Hematopoietic multipotent progenitor cell (in vitro differentiated cells): ENCODE measurements at places on chromosomes 1 and 21.

DNA sequence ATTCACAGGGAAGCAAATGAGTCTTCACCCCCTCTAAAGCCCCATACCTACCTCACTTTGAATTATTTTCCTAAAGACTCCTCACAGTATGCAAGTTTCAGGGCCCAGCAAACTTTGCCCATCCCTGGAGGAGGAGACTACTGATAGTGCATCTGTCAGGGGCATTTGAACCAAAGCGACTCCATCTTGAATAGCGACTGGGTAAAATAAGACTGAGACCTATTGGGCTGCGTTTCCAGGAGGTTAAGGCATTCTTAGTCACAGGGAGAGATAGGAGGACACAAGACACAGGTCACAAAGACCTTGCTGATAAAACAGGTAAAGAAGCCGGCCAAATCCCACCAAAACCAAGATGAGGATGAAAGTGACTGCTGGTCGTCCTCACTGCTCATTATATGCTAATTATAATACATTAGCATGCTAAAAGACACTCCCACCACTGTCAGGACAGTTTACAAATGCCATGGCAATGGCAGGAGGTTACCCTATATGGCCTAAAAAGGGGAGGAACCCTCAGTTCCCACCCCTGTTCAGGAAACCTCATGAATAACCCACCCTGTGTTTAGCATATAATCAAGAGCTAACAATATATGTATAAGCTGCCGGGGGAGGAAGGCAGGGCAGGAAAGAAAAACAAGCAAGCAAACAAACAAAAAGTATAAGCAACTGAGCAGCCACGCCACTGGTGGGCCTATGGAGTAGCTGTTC lies 3.3 kb upstream of the PKNOX1 start:
- no peak for DNase-seq

DNA sequence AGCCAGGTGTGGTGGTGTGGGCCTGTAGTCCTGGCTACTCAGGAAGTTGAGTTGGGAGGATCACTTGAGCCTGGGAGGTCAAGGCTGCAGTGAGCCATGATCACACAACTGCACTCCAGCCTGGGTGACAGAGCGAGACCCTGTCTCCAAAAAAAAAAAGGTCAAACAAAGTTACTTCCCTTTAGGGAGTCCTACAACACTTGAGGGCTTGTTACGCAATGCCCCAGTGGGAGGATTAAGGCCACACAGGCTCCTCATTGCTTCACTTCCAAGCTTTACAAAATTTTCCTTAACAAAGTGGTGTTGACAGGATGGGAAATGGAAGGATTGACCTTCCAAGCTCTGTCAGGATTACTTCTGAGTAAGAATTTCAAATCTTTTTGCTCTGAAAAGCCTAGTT lies 6.2 kb upstream of the EXTL1 start:
- DNase-seq: peak; percentile 26

DNA sequence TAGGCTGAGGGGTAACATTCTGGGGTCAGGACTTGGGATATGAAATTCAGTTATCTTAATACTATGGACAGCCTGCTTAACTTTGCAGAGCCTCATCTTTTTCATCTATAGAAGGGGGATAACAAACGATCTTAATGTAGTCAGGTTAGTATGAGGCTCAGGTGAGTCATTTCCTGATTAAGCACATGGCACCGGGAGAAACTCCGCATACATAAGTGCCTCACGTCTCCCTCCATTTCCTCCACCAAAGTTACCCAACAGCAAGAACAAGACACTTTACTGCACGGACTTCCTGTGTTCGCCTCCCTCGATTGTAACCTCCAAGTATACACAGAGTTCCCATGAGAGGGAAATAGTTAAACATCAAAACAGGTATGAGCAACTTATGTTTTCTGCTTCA lies 112.7 kb upstream of the COA6 start:
- peak; percentile 1 for DNase-seq

GRCh38 chr1:1431845-1432273 lies 3.6 kb upstream of the VWA1 start:
- DNase-seq: no peak

GRCh38 chr1:209076688-209077087 lies 506.8 kb upstream of the CAMK1G start:
- no peak for DNase-seq

DNA sequence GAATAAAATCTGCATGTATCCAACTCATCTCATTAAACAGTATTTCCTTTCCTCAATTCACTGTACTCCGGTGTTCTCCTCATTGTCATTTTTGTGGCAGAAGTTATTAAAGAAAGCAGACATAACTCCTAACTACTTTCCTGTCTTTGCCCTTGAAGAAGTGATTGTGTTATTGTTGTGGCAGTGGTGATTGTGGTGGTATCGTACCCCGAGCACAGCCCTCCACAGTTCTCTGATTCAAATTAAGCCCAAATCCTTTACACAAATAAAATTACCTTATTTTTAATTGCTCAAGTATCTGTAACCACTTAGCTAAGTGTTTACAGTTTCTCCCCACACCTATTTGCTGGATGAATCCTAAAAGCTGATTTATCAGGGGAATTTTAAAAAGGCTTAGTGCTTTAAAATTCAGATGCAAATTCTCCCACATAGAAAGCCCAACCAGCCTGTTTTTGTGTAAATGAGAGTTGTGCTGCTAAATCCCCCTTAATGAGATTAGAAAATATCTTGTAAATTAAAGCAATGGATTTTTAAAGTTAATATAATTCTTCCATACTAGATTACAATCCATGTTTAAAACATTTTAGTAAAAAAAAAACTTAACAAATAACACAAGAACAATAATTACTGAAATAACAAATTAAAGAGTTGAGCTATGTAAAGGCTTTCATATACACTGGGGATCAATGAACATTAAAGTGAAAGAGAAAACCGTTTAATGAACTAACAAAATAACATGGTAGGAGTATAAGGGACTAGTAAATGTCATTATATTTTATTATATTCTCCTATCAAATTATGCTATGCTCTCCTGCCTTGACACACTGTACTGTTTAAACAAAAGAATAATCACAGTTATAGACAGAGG lies 259.0 kb downstream of the NEGR1 start:
- no peak for DNase-seq

DNA sequence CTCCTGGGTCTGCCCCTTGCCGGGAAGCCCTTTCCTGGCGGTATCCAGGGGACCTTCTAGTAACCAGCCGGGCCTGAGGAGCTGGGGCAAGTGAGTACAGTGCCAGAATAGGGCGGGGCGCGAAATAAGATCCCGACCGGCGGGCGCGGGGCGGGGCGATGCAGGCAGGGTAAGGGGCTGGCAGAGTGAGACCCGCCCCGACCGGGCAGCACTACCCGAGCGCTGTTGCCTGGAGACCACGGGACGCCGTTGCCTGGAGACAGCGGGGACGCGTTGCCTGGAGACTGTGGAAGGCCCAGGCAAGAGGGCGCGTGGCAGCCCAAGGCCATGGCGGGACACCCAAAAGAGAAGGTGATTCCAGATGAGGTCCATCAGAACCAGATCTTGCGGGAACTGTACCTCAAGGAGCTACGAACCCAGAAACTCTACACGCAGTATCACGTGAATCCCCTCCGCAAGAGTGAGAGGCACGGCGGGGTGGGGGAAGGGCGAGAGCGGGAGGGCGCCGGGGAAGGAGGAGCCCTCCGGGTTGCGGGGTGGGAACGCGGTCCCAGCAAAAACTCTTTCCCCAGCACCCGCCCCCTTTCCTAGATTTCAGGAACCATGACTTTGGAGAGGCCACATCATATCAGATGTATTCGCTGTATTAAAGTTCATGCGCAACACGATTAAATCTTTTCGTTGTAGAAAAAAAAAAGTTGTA lies 24.3 kb downstream of the EBNA1BP2 start:
- DNase-seq: no peak

- DNase-seq: no peak
Observed at GRCh38 chr1:100847361-100848082, 47.1 kb downstream of the EXTL2 start.

- peak; percentile 87 for DNase-seq
Observed at GRCh38 chr1:156123356-156124196, 9.1 kb downstream of the LMNA start.

DNA sequence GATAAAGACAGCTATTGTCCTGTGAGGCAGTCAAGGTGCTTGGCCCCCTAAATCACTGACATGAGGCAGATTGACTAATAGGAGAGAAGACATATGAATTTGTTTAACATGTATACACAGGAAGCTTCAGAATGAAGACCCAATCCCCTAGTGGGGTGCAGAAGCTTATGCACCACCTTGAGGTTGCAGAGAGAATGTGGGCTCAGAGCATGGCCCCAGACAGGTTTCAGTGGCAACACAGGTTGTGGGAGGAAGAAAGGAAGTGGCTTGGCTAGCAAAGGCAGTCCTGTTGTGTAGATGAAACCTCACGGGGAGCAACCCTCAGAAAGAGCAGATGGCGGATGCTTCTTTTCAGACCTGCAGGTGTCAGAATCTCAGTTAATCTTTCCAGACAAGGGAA lies 37.0 kb upstream of the PARP1 start:
- peak; percentile 77 for DNase-seq

GRCh38 chr1:181296180-181296579 lies 187.1 kb upstream of the CACNA1E start:
- DNase-seq: no peak

GRCh38 chr1:9263984-9264872 lies 28.5 kb upstream of the SPSB1 start:
- no peak for DNase-seq

DNA sequence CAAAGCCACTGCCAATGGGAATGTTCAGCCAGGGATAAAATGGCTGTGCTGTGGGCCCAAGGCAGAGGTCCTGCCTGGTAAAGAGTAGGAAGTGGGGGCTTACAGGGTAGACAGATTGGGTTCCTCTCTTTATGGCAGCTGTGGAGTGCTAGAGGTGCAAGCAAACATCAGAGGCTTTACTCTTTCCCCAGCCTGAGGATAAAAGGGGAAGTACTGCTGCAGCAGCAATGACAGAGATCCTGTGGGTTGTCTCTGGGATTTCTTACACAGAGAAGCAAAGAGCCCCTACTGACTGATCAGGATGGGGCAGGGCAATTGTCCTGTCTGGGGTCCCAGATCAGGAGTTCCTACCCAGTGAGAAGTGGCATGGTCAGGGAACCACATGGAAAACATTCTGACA lies 54.2 kb downstream of the DRAM2 start:
- no peak for DNase-seq

DNA sequence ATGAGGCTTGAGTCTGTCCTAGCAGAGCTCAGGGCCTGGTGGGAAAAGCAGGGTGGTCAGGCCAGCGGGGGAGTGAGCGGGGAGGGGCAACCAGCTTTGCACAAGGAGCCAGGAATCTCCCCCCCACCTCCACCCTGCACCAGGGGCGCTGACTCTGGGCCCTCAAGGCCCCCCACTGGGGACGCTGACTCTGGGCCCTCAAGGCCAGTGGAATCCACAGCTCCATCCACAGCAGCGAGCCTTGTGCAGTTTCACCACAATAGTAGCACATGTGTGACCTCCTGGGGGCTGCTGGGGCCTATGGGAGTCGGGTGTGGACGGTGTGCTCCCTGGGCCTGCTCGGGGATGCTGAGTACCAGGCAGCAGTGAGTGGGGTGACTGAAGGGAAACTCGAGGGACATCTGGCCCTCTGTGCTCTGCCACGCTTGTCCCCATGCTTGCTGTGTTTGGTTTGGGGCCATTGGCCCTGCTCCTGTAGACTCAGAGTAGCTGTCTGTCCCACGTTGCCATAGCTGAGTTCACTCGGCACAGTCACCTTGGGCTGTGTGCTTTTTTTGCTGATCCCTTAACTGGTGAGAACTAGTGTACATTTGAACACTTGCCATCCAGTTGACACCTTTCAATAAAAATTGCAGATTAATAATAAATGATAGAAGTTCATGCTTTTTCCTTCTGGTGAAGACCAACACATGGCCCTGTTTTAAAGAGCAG lies 89.2 kb downstream of the ADARB1 start:
- DNase-seq: no peak

DNA sequence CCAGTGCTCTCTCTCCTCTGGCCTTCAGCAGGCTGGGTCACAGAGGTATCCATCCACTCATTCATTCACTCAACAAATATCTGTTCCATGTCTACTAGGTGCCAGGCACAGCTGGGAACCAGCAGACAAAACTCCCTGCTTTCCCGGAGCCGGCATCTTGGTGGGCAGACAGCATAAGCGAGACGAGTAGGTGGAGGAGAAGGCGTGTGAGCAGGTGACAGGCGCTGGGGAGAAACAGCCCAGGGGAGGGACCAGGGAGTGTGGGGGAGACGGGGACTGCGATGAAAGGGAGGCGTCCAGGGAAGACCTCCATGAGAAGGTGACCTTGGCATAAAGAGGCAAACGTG lies 11.0 kb upstream of the KCNAB2 start:
- no peak for DNase-seq

DNA sequence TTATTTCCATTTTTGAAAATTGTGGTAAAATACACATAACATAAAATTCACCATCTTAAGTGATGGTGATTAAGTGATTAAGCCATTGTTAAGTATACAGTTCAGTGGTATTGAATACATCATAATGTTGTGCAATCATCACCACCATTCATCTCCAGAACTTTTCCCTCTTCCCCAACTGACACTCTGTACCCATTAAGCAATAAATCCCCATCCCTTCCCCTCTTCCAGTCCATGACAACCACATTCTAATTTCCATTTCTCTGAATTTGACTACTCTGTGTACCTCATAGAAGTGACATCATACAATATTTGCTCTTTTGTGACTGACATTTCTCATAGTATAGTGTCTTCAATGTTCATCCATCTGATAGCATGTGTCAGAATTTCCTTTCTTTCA lies 124.8 kb downstream of the DISC1 start:
- DNase-seq: no peak

DNA sequence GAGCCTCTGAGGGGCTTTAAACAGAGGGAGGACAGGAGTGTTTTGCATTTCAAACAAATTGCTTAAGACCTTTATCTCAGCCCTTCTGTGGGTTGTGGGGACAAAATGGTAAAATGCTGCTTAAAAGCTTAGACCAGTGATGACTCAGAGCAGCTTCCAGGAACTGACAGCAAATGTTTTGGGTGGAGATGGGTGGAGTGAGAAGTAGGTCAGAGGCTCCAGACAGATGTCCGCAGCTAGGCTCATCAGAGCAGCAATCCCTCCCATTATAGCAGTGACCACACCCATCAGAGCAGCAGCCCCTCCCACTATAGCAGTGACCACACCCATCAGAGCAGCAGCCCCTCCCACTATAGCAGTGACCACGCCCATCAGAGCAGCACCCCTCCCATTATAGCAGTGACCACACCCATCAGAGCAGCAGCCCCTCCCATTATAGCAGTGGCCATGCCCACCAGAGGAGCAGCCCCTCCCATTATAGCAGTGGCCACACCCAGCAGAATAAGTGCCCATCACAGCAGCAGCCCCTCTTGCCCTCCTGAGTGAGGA lies 532.2 kb downstream of the MATN1 start:
- peak; percentile 56 for DNase-seq

DNA sequence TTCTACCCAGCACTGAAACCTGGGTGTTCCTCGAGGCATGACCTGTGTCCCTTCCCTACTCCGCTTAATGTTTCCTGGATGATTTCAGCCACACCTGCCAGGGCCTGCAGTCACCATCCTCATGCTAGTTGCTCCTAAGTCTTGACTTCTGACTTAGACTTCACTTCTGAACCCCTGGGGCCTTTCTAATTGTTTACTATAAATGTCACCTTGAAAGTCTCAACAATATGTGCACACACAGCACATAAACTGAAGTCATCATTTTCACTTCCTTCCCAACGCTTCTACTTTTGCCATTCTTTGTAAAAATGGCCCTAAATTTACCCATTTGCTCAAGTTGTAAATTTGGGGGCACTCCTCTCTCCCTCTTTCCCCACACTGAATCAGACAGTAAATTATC lies 141.1 kb downstream of the DYRK1A start:
- DNase-seq: no peak
